ENCODE measurements at places on chromosomes 3 and 15.
A peak's percentile ranks its signal among the peaks of the same experiment; 100 is the strongest.

DNA sequence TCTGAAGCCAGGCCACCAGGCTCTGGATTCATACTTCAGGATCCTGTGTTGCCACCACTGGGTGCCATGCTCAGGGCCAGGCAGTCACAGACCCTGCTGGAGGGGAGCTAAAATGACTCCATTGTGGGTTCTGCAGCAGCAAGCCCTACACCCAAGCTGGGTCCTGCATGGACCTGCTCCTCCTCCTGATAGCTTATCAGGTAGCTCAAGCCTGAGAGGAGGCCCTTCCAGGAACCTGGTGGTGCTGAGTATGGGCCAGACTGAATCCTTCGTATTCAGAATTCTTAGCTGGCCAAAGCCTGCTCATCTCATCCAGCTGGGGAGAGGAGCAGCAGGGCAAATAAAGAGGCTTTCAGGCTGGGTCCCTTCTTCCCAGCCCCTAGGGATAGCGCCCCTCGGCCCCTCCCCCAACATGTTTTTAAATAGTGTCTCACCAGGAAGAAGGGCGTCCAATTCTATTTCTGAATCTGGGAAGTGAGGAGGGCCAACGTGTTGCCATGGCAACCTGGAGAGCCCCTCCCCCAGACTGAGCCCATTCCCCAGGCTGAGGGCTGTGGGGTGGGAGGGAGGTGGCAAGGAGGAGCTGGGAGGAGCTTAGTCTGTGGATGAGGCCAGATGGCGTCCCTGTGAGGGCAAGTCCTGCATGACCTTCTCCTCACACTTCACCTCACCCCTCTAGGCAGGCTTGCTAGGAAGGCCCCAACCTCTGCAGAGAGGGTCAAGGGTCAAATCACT lies 11.0 kb upstream of the CAMKV start:
- no peak for DNase-seq

DNA sequence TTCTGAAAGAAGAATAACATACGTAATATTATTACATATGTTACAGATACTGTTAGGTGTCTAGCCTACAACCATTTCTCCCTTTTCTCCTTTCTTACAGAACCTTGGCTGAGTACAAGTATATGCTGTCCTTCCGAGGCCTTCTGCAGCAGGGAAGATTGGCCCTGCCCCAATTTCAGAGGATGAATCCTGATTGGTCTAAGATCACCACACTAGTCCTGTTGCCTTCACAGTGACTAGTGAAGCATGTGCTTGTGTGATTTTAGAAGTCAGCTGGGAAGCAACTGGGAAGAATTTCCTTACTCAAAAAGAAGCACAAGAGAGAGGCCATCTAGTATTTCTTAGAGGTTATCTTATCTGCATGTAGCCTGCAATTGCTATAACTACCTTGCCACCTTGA lies 30.6 kb upstream of the MECOM start:
- no peak for DNase-seq

DNA sequence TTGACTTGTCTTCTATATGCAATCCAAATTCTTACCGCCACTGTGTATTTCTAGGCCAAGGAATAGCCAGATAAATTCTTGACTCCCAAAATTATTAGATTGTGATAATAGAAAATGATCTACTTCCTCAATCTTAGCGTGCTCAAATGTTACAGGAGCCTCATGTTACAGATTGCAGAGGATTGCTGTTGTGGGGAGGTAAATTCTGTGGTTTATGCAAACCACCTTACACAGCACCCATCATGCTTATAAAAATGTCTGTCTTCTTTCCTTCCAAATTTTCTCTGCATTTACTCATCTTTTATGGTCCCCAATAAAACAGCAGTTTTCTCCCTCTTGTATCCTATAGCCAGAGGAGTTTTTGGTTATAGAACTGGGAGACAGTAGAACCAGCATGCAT lies 420.2 kb upstream of the ROBO1 start:
- no peak for DNase-seq

DNA sequence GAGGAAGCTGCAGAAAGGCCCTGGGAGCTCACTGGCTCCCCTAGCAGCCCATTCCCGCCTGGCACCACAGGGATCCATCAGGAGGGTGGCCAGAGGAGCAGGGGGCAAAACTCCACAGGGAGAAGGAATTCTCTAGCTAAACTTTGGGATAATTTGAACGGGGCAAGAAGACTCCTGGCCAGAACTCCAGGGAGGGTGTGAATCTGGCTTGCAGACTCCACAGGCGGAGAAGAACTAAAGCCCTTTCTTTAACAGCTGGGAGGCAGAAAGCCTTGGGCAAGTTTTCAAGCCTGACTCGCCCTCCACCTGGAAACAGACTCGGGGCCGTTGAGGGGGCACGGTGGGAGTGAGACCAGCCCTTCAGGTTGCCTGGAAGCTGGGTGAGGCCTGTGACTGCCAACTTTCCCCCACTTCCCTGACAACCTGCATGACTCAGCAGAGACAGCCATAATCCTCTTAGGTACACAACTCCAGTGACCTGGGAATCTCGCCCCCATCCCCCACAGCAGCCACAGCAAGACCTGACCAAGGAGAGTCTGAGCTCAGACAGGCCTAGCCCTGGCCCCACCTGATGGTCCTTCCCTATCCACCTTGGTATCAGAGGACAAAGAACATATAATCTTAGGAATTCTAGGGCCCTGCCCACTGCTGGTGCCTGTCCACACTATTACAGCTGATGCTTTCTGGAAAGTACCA lies 28.6 kb downstream of the SLC27A2 start:
- peak; percentile 18 for DNase-seq

DNA sequence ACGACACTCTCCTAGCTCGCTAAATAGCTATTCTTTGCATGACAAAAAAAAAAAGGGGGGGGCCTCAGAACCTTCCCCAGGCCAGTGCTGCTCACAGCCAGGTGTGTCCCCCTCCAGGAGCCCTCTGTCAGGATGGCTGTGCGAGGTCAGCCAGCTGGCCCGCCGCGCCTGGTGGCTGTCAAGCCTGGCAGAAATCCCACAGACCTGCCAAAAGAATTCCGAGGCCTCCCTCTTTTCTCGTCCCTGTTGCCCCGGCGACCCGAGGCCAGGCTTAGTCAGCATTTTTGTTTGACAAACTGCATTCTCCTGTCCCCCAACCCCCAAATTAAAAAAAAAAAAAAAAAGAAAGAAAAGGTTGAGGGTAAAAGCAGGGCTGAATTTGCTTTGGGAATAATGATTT lies 61.9 kb downstream of the TM4SF4 start:
- peak; percentile 68 for DNase-seq

DNA sequence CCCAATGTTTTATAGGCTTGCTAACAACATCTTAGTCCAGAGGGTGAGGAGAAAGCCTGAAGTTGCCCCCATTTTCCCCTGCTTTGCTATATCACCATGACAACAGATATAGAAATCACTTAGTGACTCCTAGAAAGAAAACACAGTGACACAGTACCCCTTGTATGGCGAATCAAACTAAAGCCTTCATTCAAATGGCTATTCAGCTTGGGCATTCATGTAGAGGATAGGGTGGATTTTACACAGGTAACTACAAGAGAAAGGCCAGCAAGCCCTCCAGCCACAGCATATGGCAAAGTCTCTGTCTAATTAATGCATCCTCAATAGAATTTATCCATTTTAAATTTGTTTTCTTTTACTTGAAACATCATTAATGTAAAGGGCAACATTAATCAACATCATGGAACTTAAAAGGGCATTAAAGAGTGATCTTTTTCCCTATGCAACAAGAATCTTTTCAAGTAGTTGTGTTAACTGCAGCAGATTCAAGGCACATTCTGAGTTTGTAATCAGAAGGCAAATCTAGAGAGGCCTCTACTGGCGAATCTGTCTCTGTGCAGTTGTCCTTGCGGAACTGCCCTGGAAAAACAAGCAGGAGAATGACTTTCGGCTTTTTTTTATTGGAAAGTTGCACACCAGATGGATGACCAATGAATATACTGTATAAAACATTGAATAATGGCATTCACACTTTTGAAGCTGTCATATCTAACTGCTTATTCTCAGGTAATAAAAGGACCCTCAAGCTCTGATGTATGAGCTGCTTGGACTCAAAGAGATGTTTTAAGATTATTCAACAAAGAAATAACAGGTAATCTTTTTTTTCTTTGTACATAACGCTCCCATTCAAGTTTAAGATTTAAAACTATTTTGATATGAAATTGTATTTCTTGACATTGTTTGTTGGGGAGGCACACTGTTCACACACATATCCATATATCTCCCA lies 621.7 kb upstream of the AGTR1 start:
- peak; percentile 71 for DNase-seq

DNA sequence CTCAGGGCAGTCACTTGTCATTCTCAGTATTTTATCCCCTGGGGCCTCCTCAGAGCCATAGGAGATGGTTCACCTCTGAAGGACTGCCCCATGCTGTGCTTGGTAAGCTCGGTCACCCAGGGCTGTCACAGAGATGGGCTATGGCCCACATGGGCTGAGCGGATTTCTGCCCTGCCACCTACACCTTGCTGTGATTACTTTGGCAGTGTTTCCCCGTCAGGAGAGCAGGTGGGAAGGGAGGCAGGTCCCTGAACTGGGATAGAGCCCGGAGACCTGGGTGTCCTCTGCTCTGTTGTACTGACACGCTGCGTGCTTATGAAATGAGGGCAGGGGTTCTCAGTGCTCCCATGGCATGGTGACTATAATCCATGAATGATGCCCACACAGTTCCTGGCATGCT lies 48.9 kb downstream of the APBA2 start:
- no peak for DNase-seq

Measured in H4 (cell line).